Epithelial cell of proximal tubule (primary cell): ENCODE measurements at places on chromosomes 12 and 14.

DNA sequence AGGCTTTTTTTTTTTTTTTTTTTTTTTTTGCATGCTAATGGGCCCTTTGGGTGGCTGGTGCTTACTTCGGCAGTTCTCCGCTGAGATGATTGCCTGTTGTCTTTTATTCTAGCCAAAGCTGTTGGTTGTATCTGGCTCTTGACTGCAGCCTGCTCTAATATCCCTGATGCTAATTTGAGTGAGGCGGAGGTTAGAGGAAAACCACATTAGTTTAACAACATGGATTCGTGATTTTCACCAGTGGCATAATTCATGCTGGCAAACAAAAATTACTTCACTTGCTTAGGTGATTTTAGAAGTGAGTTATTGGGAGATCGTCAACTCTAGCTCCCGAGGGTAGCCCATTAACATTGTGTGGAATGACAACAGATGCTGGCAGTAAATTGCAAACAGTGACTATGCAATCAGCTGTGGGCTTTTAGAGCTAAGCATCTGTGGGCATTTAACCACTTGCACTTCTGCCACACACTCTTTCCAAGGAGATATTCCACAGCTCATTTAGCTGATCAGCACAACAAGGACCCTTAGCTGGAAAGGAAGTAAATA, 97.6 kb upstream of the ZDHHC17 start:
- DNase-seq = no peak

- peak; percentile 79 for DNase-seq
These were observed 140.4 kb downstream of the SLC35F4 start for GRCh38 chr14:57725399-57726077.

DNA sequence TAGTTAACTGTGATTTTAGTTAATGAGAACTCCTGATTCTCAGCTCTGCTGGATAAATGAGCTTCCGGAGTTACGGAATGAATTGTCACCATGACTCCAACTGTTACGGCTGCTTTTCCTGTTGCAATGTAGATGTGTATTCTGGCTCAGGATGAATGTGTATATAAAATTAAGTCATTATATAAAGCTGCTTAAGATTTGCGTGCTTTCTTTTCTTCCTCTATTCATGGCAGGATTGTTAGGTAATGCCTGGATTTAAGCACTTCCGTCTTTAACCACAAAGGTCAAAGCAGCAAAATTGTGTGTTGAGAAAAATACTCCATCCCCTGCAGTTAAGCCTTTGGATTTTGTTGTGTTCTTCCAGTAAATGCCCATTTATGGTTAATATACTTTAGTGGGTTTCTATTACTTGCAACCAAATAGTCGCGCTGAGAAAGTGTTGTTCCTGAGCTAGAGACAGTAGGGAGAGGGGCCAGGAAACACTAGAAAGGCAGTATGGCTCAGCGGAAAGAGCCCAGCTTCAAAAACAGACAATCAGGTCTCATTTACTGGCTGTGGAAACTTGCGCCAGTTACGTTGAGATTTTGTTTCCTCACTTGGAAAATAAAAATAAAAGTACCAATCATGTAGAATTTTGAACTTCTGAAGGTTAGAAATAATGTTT, 9.4 kb upstream of the CCDC175 start:
- no peak for DNase-seq

GRCh38 chr14:65226824-65227604, 124.7 kb upstream of the MAX start:
- no peak for DNase-seq

DNA sequence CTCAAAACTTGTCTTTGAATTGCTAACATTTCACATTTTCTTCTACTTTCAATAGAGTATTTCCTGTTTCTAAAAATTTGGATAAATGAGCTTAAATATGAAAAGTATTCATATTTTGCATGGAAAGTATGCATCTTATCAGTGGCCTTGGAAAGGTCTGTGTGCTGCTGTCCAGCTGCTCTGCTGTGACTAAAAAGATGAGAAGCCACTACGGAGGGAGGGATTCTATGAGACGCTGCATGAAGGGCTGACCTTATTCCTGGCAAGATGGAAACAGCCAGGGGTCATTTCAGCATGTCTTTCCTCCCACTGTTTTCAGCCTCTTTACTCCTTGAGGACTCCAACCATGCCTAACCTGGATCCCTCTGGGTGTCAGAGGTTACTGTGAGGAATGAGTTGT, 13.0 kb downstream of the PIWIL1 start:
- no peak for DNase-seq

DNA sequence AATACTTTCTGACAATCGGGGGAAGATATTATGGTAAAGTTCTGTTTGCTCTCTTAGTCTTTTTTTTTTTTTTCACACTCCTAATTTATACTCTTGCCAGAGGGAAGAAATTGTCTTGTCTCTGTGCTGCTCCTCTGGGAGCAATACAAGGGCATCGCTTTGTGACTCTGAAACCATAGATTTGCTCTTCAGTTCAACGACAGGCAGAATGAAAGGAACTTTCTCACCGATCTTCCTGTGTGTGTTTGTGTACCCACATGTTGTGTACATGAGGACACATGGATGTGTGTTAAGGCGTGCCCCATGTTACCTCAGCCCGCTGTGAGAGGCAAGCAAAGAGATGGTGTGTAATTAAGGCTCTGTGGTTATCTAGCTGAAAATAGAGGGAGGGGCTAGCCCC, 457.6 kb downstream of the EGLN3 start:
- no peak for DNase-seq

- DNase-seq = no peak
These were observed 368.3 kb downstream of the ZFP36L1 start for GRCh38 chr14:68424443-68425172.

DNA sequence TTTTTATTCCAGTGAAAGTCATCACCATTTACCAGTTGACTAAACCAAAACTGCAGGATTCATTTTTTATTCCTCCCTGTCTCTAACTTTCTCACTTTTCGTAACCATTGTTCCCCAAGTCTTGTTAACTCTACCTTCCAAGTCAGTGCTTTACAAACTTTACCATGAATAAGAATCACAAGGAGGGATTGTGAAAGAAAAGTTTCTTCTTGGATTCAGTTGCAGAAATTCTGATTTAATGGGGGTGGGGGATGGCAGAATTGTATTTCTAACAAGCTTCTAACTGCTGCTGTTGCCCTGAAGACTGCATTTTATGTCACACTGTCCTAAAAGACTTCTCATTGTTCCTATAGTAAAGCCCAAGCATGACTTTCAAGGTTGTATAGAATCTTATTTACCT, 5.0 kb upstream of the RAB21 start:
- no peak for DNase-seq

DNA sequence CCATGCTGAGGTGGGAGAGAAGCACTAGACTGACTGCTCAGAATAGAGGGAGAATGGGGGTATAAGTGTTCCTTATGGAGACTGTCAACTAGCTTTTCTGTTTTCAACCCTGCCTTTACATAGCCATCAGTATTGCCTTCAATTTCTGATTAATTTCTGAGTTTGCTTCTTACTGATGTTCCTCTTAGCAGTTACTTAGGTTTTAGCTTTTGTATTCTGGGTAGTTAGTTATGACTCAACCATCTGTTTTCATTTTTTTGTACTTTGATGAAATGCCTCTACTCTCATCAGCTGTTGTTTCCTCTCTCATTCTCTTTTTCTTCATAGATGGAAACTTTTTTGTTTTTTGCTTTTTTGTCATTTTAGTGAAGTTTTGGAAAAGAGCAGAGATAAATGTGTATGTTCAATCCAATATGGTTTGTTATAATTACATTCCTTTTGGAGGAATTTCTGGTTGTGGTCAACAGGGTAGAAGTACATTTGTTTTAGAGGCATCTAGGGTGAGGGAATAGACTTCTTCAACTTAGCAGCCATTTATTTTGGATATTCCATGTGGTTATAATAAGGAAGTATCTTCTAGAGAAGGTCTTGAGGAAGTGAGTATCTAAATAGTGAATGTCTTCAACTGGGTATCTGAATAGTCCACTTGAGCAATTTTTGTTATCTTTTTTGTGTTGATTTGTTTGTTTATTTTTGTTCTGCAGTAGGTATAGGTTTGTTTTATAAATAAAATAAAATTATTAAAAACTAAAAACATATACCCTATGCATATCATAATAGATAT, 29.6 kb downstream of the PMCH start:
- DNase-seq = no peak

- DNase-seq = no peak
These were observed 38.2 kb downstream of the NCKAP5L start for GRCh38 chr12:49789992-49790391.

- DNase-seq = no peak
These were observed 15.6 kb downstream of the ZNF839 start for GRCh38 chr14:102335163-102335562.

DNA sequence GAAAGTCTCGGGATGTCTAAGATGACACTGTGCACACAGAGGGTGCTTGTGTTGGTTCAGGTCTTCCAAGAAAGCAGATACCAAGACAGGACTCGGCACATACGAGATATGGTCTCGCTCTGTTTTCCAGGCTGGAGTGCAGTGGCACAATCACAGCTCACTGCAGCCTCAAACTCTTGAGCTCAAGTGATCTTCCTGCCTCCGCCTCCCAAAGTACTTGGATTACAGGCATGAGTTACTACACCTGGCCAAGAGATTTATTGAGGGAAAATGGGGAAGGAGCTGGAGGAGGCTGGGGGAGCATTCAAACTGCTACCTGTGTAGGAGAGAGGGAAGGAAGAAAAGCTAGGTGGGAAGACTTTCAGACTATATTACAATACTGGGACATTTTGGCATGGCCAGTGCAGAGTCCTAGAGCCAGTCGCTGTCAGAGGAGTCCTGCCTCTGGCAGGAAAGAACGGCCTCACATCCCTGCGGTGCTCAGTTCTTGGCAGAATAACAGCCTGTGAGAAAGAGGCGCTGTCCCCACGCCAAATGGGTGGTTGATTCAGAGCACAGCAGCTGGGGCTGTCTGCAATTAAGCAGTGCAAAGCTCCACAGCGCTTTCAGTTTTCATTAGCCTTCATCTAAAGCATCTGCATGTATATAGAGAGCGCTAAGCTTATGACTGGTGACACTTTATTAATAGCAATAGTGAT, 18.3 kb downstream of the SLC17A8 start:
- DNase-seq = no peak

GRCh38 chr12:998020-998874, 7.2 kb downstream of the ERC1 start:
- peak; percentile 44 for DNase-seq

DNA sequence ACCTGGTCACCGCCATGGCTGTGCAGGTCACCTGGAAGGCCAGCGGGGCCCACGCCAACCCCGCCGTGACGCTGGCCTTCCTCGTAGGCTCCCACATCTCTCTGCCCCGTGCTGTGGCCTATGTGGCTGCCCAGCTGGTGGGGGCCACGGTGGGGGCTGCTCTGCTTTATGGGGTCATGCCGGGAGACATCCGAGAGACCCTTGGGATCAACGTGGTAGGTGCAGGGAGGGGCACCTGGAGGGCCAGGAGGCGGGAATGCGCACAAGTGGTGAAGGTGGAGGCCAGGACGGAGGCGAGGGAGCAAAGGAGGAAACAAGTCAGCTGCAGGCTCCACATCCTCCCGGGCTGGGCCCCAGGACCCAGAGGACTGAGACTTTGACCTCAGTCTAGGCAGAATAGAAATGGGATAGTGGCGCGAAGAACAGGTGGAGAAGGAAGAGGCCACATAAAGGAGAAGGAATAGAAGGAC, 649 bp downstream of the AQP6 start:
- DNase-seq = no peak

GRCh38 chr12:79125358-79125757, 260.8 kb downstream of the SYT1 start:
- DNase-seq = no peak

- no peak for DNase-seq
These were observed 36.3 kb upstream of the MGAT4C start for GRCh38 chr12:86292480-86292879.

- no peak for DNase-seq
These were observed 30.0 kb upstream of the STAB2 start for GRCh38 chr12:103556890-103557627.

DNA sequence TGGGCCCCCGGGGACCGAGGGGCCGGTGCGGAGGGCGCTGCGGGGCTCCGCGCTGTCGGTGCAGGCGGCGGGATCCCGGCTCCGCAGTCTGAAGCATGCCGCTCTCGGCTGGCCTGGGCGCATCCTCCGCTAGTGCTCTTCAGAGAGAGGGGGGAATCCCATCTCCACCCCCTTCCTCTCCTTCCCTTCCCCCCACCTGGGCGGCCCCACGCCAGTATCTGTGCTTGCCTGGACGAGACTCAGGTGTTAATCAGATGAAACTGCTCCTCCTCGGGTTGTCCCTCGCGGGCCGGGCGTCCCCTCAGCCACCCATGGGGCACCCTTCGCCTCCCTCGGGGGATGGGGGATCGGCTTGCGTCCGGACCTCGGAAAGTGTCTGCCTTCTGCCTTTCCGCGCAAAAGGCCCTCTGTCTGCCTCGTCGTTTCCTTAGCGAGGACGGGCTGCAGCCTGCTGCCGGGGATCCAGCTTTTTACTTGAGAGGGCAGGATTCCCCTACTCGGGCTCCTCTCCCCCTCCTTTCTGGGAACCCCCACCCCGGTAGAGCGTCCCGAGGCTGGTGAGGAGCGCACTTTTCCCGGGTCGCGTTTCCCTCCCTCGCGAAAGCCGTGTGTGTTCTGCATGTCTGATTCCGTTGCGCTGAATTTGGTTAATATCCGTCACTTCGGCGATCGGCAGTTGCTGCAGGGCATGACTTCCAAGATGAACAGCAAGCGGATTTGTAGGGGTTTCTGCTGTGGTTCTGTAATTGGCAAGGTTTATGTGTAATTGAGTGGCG, 1.1 kb downstream of the GPHN start:
- no peak for DNase-seq

DNA sequence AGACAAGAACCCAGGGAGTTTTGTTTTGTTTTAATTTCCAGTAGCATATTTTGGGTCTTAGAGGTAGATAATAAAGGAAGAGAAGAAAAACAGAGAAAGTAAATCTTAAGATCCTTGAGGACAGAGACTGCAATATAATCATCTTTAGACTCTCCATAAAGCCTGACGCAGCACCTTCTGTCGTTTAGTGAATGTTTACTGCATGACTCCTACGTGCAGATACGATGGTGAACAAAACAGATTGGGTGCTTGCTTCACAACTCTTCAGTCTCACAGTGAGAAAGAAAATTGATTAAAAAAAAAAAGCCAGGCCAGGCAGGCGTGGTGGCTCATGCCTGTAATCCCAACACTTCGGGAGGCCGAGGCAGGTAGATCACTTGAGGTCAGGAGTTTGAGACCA, 86.9 kb downstream of the STON2 start:
- no peak for DNase-seq

GRCh38 chr14:65016471-65016870, 29.8 kb downstream of the FNTB start:
- DNase-seq = no peak

DNA sequence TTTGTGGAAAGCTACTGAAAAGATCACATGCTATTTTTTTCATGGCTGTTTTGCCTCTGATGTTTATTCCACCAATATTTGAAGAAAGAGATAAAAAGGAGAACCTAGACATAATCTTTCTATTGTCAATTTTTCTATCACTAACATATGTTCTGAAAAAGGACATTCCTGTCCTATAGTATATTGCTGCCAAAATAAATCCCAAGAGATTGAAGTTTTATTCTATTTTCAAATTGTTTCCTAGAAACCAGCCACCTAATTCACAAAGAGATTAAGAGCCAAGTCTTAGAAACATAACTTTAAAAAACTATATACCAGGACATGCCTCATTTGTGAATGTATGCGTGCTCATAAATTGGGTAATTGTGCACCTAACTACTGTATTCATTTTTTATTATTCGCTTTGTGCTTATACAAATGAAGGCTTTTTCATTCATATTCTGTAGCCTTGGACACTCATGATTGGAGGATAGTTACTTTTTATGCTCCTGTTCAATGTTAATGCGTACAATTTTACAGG, 200.7 kb downstream of the FUT8 start:
- DNase-seq = no peak

- no peak for DNase-seq
These were observed 1814.2 kb upstream of the SEL1L start for GRCh38 chr14:83347874-83348273.
